ENCODE measurements at places on chromosomes 11 and 22.

- DNase-seq, result no peak
Measured at GRCh38 chr22:19385221-19385906, 46.2 kb downstream of the HIRA start.

DNA sequence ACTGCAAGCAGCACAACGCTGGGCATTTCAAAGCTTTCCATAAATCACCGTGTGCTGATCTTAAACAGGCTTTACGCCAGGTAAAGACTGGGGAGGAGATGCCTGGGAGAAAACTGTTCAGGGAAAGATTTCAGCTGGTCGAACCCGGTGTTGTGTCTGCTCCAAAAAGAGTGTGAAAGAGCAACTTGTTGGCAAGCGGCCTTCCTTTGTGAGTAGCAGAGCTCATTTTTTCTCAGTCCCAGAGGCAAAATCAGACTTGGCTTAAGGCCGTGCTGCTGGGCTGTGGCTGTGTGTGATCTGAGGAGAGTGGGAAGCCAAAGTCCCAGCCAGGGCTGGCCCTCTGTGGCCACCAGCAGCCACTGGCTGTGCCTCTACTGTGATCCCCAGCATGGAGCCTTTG, 75.7 kb upstream of the E2F8 start:
- no peak for DNase-seq

DNA sequence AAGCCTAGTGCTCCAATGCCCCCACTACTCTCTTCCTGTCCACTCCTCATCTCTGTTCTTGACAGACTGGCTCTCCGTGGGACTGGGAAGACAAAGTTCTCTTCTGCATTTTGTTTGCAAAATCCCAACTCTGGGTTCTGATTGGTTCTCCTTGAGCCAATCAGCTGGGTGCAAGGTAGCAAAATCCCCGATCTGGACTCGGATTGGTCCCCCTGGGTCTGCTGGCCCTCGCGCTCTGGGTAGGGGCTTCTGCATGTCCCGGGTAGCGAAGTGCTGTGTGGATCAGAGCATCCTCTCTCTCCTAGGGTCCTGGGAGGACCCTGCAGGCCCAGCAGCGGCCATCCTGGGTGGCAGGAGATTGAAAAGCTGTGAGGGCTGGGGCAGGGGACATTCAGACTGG, 22.3 kb upstream of the A4GALT start:
- no peak for DNase-seq

- DNase-seq, result no peak
Measured at GRCh38 chr11:116782728-116783127, 5.1 kb downstream of the ZPR1 start.

- no peak for DNase-seq
Measured at GRCh38 chr22:46754110-46754799, 8.2 kb upstream of the TBC1D22A start.

DNA sequence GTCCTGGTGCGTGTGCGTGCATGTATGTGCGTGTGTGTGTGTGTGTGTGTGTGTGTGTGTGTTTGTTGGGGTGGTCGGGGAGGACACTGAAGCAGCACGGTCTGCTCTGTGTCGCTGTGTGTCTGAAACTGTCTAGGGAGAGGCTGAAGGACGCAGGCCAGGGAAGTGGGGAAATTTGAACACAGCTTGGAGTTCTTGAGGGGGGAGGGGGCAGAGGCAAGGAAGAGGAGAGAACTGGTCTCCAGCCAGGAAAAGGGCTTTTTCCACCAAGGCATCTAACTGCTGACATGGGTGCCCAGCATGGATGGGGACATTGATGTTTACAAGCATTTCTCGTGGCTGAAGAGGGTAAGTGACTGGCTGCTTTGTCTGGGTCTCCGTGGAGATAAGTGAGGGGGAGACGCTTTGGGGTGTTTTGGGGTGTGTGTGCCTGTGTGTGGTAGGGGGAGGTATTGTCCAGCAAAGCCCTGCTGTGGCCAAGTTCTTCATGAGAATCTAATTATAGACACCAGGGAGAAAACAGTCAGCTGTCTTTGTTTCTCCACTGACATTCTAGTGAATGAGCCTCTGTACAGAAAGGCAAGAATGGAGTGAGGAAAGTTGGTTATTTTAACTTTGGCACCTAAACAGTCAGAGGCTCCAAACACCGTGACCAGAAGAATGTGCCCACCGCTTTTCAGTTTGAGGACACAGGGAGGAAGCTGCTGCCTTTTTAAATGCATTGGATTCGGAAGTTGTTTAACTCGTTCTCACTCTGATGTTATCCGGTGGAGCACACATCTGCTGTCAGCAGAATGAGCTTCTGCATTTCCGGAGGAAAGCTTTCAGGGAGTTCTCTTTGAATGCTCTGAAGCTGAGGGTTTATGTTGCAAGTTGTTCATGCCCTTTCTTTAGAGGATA, 63.7 kb downstream of the PPFIBP2 start:
- DNase-seq, result peak; percentile 42

DNA sequence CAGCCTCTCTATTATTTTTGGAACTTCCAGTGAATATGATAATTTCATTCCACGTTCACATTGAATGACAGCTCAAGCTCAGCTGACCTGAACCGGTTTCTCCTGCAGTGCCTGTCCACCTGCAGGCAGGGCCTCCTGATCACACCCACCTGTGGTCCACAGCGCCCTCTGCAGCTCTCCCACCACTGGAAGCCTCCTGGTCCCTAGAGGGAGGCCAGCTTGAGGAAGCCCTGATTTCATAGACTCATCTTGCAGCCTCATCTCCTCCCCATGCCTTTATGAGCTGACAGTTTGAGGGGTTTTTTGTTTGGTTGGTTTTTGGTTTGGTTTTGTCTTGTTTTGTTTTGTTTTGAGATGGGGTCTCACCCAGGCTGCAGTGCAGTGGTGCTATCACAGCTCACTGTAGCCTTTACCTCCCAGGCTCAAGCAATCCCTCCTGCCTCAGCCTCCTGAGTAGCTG, 29.9 kb upstream of the MALAT1 start:
- peak; percentile 67 for DNase-seq

DNA sequence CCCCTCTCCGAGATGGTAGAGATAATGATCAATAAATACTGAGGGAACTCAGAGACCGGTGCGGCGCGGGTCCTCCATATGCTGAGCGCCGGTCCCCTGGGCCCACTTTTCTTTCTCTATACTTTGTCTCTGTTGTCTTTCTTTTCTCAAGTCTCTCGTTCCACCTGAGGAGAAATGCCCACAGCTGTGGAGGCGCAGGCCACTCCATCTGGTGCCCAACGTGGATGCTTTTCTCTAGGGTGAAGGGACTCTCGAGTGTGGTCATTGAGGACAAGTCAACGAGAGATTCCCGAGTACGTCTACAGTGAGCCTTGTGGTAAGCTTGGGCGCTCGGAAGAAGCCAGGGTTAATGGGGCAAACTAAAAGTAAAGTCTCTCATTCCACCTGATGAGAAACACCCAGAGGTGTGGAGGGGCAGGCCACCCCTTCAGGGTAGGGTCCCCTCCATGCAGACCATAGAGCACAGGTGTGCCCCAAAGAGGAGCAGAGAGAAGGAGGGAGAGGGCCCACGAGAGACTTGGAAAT, 43.2 kb downstream of the IGLL1 start:
- DNase-seq, result no peak

GRCh38 chr11:103591554-103591953, 444.9 kb upstream of the DDI1 start:
- DNase-seq, result no peak

DNA sequence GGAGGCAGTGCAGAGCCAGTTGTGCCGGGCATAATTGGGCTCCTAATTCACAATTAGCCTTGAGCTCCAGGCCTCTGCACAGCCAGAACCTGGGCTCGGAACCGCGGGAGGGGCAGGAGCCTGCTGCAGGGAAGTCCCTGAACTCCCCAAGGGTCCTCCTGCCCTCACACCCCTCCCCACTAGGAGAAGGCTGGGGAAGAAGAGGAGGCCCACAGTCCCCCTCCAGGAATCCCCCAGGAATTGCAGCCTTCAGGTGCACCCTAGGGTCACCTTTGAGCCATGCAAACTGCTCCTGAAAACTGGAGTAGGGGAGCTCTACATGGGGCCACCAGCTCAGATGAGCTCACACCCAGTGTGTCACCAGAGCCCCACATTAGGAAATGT, 93.8 kb upstream of the LMO1 start:
- DNase-seq, result no peak

DNA sequence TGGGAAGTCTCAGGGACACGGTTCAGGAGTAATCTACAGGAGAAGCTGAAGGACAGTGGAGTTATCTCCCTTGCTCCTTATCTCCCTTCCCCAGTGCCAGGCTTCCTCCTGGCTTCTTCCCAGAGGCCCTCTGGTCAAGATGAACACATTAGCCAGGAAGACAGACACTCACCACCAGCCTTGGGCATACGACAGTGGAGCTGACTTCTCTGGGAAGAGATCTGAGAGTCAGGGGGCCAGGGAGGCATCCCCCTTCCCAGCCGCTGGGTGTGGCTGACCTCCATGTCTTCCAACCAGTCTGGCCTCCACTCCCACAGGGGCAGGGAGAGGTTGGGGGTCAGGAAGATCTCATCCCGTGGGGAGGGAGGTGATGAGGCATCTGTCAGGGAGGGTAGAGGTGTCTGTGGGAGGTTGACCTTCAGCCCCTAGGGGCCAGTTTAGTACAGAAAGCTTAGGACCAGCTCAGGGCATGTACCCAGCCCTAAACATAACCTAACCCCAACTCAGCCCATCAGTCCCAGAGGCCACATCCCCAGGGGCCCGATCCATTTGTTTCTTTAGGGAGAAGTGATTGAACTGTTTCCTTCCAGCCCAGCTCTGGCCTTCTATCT, 12.7 kb downstream of the ROBO4 start:
- DNase-seq, result no peak

GRCh38 chr11:20112291-20113148, 47.8 kb downstream of the DBX1 start:
- DNase-seq, result no peak

DNA sequence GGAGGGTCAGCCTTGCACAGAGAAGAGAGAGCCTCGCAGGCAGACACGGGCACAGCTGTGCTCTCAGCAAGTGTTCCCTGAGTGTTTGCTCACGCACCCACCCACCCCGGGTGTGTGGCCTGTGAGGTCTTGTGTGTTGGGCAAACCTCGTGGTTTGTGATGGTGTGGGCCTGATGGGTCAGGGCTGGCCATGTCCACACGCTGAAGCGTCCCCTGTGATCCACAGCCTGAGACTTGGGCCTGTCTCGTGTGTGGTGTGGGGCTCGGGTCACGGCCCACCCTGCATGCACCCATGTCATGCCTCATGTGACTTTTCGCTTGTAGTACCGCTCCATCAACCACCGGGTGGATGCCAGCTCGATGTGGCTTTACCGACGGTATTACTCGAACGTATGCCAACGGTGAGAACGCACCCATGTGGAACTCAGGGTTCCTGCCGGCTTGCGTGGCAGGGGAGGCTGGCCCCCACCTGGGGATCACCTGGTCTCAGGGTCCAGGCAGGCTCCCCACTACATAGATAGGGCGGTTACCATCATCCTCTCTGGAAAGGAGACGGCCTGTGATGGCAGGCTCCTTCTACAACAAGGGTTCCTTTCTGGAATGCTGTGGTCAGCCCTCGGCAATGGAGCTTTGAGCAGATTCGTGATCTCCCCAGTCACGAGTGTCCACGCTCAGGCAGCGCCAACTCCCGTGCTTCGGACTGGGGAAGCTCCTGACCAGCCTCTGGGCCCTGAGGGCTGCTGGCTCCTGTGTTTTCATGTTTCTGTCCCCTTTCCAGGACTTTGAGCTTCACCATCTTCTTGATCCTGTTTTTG, 5.9 kb downstream of the TPCN2 start:
- no peak for DNase-seq

DNA sequence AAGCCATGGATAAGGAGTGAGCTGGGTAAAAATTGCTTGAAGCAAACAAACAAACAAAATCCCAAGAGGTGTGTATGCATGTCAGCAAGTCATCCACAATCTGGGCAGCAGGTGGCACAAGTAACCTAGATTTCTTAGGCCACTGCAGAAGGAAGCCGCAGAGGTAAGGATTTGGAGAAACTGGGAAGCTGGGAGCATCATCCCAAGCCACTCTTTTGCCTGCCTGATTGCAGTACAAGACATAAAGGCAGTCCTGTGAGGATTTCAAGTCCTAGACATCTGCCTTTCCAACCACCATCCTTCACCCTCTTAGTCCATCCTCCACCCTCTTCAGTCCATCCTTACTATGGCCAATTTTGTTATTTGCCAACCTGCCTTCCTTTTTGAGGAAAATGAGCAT, 67.2 kb upstream of the BMAL1 start:
- peak; percentile 28 for DNase-seq

GRCh38 chr11:67648140-67648795, 2.3 kb downstream of the ACY3 start:
- DNase-seq, result peak; percentile 72

GRCh38 chr11:74506823-74507222, 13.3 kb upstream of the LIPT2 start:
- DNase-seq, result no peak

DNA sequence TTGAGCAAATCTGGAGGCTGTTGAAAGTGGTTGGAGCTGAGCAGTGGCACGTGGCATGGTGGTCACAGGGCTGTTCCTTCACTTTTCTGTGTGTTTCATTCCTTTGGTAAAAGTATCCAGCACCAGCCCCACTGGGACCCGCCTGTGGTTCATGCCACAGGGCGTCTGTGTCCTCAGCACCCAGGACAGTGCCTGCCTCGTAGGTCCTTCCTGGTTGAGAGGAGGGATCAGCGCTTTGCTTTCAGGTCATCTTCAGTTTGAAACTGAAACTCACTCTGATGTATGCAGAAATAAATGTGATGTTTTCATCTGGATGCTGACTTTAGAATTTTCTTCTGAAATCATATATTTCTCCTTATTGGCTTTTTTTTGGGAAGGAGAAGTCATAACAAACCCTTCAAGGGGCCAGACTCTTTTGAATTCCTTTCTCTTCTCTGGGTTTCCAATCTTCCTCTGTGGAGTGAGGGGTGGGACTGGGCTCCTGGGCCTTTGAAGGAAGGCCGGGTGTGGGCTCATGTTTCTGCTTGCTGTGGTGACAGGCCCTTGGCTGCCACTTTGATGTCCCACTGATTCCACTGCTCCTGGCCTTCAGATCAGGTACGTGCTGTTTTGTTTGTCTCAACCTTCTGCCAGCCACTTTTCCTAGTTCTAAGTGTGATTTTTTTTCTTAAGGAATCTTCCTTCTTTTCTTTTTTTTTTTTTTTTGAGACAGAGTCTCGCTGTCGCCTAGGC, 26.2 kb downstream of the TBC1D22A start:
- peak; percentile 42 for DNase-seq

DNA sequence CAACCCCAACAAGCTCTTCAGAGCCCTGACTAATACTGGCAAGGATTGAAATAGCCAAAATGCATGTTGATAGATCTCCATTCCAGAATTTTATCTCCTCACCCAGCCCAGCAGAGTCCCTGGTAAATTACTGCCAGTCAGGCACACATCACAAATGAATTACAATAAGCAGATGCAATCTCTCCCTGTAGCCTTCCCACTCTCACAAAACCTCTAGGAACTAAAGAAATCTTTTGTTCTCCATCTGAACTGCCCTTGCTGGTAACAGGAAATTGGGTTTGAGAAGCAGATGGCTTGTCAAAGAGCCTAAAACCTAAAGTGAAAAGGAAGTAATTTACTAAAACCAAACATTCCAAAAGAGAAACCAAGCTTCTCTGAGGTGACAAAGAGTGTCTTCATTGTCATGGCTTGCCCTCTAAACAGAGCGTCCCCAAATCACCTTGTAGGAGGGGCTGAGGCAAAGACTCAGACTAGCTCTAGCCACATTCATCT, 59.5 kb downstream of the FAM168A start:
- peak; percentile 49 for DNase-seq

Measured in activated CD4-positive, alpha-beta T cell treated with anti-CD3 and anti-CD28 coated beads, Interleukin-2, amount 10 ng/mL, durations not matched to agents 7 days and 5 days (primary cell).